ENCODE measurements at places on chromosomes 3 and 15.

DNA sequence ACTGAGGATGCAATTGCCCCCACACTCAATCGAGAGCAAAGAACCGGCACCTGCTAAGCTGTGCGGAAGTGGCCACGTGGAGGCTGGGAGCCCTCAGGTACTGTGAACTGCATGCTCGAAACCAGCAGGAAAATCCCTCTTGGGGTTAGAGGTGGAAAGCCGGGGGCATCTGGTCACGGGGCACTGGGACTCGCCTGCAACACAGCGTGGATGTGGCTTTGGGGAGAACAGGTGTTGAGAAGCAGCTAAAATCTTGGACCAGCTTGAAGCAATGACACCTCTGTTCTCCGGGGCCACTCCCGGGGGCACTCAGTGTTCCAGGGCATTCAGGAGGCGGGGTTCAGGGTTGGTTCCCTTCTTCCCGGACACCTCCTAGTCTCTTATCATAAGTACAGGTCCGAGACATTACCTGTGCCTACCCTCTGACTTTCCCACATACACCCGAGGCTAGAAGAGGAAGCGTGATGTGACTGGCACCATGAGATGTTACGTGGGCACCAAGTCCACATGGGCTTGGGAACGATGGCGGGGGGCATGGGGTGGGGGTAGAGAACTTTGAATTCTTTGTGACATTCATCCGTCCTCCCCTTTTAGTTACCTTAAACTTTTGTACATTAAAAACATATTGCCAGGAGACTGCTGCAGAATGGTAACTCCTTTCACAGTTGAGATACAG lies 172.0 kb downstream of the ADAMTS17 start:
- DNase-seq = no peak

GRCh38 chr15:90465140-90465929 lies 64.4 kb upstream of the CRTC3 start:
- DNase-seq = no peak

DNA sequence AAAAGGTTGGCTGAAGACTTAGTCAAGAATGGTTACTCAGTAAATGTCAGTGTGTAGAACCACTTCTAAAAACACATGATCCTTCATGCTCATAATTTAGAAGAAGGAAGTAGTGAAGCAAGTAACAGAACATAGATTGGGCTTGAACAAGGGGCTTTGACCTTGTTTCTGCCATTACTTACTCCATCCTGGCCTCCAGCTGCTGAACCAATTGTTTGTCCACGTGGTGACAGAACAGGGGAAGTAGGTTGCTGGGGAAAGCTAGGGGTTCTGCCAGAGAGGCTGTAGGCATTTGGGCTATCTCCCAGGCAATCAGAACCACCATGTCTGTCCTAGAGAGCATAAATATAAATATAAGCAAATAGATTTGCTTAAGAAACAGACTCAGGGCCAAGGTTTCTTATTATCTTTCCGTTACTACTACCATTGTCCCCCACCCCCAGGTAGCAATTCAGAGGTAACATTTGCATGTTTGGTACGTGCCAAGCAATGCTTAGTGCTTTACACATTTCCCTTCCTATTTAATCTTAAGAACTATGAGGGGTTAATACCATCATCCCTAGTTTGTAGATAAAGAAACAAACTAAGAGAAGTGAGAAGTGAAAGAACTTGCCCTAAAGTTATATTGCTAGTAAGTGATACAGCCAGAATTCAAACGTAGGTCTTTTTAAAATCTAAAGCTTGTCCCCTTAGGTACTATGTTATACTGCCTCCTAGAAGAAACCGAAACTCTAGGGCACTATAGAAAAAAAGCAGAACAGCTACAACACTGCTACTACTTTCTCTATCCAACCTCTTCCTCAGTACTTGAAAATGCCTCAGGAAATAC lies 3.0 kb upstream of the SPG11 start:
- DNase-seq = no peak

GRCh38 chr15:63933522-63933921 lies 99.8 kb upstream of the HERC1 start:
- peak; percentile 12 for DNase-seq

DNA sequence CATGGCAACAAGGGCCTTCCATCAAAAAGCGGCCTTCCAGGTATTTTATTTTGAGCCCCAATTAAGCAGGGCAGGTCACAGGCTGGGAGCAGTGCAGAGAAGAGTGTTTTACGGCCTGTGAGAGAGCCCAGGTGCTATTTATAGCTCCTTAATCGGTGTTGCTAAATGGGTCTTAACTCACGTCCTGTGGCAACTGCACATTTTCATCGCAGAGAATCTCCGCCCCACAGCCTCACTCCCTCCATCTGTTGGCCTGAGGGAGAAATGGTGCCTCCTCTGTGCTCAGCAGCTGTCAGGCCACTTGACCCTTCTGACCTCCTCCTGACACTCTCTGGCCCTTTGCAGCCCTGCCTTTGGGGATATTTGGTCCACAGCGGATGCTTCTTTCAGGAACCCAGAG lies 58.6 kb downstream of the SPSB4 start:
- DNase-seq = no peak

- no peak for DNase-seq
These were observed 6.8 kb upstream of the ANKRD28 start for GRCh38 chr3:15804553-15805095.

DNA sequence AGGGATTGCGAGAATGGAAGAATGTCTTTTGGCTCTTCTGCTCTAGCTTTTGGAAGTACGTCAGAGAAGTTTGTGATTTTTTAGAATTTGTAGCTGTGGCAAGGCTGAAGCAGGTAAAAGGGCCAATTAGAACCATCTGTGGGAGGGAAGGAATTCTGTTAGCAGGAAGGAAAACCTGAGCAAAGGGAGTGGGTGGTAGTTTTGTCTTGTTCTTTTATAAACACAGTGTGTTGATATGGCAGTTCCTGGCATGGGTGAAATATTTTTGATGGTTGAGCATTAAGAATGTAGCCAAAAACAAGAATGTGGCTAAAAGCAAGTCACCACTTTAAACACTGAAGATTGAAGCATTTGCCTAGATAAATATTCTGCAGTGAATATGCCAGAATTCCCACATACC lies 23.8 kb downstream of the DAG1 start:
- DNase-seq = peak; percentile 19

DNA sequence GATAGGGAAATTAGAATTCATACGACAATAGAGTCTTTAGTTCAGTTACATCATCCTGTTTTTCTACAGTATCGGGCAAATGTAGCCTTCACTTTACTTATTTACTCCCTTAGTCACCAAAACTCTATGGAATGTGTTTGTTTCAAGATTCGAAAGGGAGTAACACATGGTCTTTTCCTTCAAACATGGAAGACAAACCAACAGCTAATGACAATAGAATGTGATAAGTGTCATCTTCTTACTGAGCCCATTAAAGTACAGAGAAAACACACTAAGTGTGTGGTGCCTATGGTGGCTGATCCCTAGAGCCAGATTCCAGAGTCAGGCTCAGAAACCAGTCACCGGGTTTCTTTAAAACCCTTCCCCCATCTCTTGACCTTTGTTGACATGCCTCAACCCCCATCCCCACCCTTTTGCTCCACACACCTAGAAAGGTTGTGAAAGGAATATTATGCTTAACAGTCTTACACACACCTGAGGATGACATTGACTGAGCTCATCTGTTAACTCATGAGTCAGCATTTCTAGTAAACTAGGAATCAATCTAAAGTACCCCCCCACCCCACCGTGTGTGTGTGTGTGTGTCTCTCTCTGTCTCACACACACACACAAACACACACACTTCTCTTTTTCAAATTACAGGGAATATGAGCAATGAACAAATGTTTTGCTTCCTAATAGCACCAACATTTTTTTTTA lies 549.6 kb upstream of the CCDC54 start:
- no peak for DNase-seq

GRCh38 chr3:16937326-16937845 lies 52.6 kb downstream of the PLCL2 start:
- no peak for DNase-seq

DNA sequence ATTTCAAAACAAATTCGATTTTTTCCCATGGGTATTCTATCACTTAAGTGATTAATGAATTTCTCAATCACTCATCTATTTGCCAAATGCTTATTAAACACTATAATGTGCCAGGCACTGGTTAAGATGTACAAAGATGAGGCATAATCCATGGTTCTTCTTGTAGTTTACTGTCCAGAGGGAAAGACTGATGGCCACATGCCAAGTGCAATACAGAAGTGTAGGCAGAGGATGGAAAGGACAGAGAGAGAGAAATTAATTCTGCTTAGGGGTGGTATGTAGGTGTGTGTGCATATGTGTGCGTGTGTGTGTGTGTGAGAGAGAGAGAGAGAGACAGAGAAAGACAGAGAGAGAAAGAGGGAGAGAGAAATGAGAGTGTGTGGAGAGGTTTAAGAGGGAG lies 120.8 kb upstream of the CCNL1 start:
- DNase-seq = no peak

- DNase-seq = no peak
These were observed 148.1 kb downstream of the SNRK start for GRCh38 chr3:43434431-43434830.

GRCh38 chr15:81087066-81087465 lies 47.0 kb upstream of the CFAP161 start:
- no peak for DNase-seq

DNA sequence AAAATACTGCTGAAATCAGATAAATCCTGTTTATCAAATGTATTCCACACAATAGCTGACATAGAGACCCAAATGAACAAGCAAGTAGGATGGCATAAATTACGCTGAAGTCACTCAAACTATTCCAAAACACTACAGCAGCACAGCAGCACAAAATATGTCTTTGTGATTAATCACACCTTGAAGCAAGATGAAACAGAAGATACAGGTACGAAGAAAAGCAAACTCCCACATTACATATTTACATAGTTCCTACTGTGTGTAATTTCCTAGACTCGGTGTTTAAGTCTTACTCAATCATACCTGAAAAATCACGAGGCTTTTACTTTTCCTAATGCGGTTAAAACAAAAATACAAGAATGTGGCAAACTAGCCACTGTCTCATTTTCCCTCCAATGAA lies 38.3 kb downstream of the CHSY1 start:
- no peak for DNase-seq

GRCh38 chr3:169669816-169670215 lies 6.3 kb upstream of the MECOM start:
- DNase-seq = no peak

- no peak for DNase-seq
These were observed 170.6 kb upstream of the BHLHE40 start for GRCh38 chr3:4808637-4809036.

DNA sequence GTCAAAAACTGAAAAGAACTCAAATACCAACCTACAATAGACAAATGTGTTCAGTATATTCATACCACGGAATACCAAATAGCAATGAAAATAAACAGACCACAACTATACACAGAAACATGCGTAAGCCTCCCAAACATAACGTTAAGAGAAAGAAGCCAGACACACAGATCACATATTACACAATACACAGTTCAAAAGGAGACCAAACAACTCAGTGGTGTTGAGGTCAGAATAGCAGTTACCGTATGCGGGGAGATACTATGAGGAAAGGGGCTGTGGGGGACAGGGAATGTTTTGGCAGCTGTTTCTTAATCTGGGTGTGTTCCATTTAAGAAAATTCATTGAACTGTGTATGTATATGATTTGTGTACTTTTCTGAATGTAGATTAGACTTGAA lies 6.6 kb downstream of the OSBPL10 start:
- DNase-seq = no peak

- DNase-seq = no peak
These were observed 22.8 kb downstream of the SIDT1 start for GRCh38 chr3:113555138-113555537.

- no peak for DNase-seq
These were observed 81.5 kb downstream of the DLG1 start for GRCh38 chr3:197216914-197217313.

DNA sequence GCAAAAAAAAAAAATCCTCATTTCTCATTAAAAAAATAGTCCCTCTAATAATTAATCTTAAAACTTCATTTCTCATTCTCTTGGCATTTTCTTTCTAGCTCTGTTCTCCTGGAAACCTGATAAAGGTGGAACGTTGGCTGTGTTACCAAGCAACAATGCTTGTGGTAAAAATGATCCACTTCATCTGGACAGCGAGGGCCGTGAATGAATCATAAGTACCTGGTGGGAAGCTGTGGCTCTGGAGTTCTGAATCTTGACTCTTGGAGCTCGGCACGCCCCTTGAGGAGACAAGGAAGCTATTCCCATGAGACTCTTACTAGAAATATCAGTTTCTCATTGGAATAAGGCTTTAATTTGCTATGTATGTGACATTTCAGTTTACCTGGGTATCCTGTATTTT lies 32.5 kb downstream of the BCL2L10 start:
- peak; percentile 78 for DNase-seq

GRCh38 chr3:53707222-53707621 lies 139.0 kb downstream of the CHDH start:
- DNase-seq = no peak

- peak; percentile 88 for DNase-seq
These were observed 258.1 kb downstream of the TIGIT start for GRCh38 chr3:114551770-114552526.

GRCh38 chr3:126973814-126974213 lies 9.1 kb upstream of the PLXNA1 start:
- no peak for DNase-seq

DNA sequence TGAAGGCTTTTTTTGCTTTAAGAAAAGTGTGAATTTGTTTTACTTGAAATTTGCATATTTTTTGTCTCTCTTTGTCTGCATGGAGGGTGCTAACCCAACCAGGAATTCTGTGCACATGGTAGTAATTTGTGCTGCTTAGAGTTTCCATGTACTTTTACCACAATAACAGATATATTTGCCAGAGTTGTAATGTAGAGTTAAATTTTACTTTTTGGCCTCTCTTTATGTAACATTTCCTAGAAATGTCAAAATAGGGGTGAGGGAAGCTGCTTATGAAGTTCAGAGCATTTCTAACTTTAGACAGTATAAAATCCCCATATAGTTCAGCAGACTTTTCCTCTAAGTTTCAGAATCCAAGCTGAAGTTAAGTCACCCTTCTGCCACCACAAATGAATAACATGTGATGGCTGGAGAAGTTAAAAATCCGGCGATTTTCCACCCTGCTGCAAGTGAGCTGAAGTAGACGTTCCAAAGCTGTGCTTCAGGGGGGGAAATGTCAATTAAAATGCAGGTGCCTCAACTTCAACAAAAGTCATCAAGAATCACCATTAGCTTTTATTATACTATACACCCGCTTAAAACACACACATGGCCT lies 385.7 kb upstream of the NR2F2 start:
- DNase-seq = no peak

GRCh38 chr3:8020047-8020841 lies 481.4 kb upstream of the LMCD1 start:
- DNase-seq = no peak

- no peak for DNase-seq
These were observed 4.9 kb downstream of the MAN2A2 start for GRCh38 chr15:90907838-90908507.

DNA sequence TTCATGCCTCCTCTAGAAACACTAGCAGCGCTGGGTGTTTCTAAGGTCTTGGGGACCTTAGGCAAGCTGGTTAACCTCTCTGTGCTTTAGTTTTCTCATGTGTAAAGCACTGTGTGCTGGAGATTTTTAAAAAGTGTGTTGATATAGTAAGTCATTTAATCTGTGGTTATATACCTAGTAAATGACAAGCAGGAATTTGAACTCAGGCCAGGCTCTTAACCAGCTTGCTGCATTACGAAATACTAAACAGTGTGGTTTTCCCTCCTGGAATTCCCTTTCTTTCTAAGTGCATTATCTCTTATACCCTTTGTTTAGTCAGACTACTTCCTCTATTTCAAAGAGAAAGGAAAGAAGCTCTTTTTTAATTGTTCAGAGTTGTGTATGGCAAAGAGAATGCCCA lies 26.5 kb downstream of the NEO1 start:
- peak; percentile 73 for DNase-seq

- no peak for DNase-seq
These were observed at the start of gene PARP15 for GRCh38 chr3:122577409-122578031. TSS of gene PARP15 (plus strand) at chr3:122577650. CDS start at chr3:122577668, 18 bp downstream.

GRCh38 chr15:96324192-96324895 lies 6.2 kb upstream of the NR2F2 start:
- no peak for DNase-seq

Measured in kidney glomerular epithelial cell (primary cell).